ENCODE measurements at places on chromosomes 3 and 15.

- DNase-seq: no peak
These were observed 19.2 kb downstream of the RBP2 start for GRCh38 chr3:139457066-139457465.

- DNase-seq: no peak
These were observed 41.7 kb downstream of the ARIH1 start for GRCh38 chr15:72515591-72516389.

GRCh38 chr3:174049472-174049871, 651.9 kb downstream of the NLGN1 start:
- DNase-seq: no peak

- DNase-seq: no peak
These were observed 4.3 kb downstream of the PRKCI start for GRCh38 chr3:170226426-170226960.

DNA sequence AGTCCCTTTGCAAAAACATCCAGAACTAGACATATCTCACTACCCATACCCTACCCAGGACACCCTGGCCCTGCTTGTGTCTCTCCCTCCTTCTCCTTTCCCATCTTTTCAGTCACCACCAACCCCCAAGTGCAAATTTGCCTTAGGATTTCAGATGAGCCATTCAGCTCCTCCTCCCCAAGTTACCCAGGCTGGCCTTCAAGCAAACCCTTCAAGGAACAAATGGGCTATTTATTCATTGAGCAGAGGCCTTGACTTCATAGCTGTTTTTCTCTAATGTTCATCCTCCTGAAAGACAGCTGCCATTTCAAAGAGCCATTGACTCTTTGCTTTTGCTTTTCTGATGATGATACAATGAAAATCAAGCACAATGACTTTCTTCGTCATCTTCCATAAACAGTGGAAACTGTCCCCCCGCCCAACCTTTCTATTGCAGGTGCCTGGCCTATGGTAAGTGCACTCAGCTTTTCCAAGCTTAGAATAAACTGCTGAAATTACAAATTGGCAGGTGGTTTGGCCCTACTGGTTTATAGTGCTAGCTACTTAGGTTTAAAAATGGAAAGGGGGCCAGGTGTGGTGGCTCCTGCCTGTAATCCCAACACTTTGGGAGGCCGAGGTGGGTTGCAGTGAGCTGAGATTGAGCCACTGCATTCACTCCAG, 26.1 kb upstream of the KLHL6 start:
- no peak for DNase-seq

DNA sequence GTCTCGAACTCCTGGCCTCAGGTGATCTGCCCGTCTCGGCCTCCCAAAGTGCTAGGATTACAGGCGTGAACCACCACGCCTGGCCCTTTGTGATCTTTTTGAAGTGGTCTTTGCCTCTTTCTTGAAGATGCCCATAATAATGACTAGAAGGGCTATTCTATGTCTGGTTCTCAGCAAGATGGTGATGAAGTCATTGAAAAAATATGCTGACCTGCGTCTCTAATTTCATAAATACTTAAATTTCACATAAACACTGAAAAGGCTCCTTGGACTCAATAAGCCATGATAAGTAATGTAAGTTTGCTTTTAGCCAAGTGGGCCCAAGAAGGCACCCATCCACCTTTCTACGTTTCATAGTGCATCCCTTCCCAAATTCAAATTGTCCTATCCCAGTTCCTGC, 775 bp upstream of the MAPK6 start:
- DNase-seq: no peak

GRCh38 chr15:61910839-61911369, 149.3 kb downstream of the VPS13C start:
- DNase-seq: no peak

- DNase-seq: no peak
These were observed 52.0 kb downstream of the SMAD3 start for GRCh38 chr15:67117370-67117769.

GRCh38 chr3:81197386-81197785, 564.1 kb downstream of the GBE1 start:
- no peak for DNase-seq

GRCh38 chr3:69484507-69485393, 98.9 kb upstream of the FRMD4B start:
- no peak for DNase-seq

DNA sequence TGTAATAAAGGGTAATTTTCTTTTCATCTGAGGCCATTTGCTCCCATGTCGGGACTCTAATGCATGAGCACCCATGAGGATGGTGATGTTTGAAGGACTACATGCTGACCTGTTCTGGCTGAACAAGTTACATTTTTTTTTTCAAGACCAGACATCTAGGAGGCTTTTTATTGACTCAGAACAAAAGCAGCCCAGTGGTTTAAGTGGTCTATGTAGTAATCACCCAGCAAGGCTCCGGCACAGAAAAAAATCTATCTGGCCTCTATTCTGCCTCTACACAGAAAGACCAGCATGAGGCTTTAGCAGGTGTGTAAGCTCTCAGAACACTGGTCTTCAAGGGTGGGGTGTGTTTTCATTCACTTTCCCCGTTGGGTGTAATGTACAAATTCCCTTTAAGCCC, 95.1 kb upstream of the ZBED2 start:
- DNase-seq: no peak

- DNase-seq: no peak
These were observed 1.8 kb upstream of the NAALADL2 start for GRCh38 chr3:174857301-174857700.

DNA sequence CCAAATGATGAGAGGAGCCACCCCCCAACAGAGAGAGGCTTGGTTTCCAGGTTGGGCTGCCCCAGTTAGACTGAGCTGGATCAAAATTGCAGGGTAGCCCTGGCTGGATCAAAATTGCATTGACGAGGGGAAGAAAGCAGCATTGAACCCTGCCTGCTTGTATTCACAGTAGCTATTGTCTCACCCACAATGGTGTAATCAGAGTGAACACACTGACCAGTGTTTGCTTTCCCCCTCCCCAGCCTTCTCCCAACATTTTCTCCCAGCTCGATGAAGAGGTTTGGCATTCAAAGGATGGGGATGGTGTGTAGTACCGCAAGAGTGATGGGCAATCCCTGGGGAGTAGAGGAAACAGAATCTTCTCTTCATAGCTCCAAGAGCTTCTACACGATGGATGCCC, 223.8 kb downstream of the ADAMTS9 start:
- no peak for DNase-seq

- no peak for DNase-seq
These were observed 15.7 kb downstream of the KCNAB1 start for GRCh38 chr3:156135921-156136638.

DNA sequence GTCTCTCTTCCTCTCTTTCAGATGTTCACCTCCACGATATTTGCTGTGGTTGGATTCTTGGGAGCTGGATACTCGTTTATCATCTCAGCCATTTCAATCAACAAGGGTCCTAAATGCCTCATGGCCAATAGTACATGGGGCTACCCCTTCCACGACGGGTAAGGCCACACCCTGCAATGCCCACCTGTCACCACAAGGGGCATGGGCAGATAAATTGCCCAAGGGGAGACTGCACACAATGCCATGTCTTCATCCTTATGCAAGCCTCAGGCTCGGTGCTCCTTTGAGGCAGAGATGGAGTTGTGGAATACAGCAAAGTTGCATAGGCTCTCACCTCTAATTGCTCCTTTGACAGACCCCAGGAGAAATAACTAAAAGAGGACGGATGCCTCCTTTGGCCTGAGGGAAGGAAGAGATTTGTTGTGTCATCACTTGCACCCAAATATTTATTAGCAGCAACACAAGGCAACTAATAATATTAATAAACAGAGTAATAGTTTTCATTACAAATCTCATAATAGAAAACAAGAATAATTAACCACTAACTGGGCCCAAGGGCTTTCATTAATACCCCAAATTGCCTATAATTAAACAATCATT, 13.2 kb downstream of the TM4SF4 start:
- DNase-seq: no peak
